ENCODE measurements at places on chromosomes 7 and 10.

DNA sequence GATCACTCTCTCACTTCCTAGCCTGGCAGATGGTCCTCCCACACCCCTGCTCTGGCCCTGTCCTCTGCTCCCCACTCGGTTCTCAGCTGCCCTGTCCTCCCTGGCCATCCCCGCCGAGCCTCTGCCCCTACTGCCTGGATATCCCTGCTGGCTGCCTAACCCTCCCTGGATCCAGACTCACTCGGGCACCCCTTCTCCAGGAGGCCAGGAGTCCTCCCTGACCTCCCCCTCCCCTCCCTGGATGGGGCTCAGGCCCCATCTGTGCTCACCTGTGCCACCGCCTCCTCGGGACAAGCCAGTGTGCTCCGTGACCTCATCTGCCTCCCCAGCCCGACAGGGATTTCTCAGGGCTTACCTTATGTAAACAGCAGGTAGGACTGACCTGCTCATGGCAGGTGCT lies 406.1 kb downstream of the TCERG1L start:
- DNase-seq = no peak

- no peak for DNase-seq
Measured at GRCh38 chr10:107894516-107894915, 730.0 kb upstream of the SORCS1 start.

DNA sequence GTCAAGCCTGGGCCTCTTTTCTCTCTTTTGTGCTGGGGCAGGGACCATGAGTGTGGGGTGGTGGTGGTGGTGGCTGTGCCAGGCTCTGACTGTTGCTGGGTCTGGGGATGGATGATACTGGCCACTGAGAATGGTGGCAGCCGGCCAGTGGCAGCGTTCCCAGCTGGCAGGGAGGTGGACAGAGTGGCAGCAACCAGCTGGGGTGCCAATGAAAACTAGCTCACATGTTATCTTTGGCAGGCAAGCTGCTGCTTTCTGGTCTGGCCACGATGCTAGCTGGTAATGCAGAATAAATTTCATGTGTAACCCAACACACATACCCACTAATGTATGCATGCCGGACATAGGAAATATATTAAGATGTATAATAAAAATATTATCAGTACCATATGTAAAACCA lies 95.0 kb upstream of the SLC26A5 start:
- DNase-seq = no peak

DNA sequence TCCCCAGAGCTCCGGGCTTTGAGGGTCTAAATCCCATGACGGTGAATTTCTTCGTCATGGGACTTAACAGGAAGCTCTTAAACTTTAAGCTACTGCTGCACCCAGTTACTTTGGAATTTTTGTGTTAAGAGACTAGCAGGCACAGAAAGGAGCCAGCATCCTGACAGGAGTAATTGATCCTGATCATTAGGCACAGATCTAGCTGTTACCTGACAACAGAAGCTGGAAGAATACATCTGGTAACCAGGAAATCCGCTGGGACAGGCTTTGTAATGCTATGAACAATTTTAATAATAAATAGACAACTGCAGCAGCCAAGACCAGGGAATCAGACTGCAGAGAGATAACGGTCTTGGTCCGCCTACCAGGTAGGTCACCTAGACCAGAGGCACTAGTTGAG lies 210.9 kb downstream of the DGKI start:
- no peak for DNase-seq

DNA sequence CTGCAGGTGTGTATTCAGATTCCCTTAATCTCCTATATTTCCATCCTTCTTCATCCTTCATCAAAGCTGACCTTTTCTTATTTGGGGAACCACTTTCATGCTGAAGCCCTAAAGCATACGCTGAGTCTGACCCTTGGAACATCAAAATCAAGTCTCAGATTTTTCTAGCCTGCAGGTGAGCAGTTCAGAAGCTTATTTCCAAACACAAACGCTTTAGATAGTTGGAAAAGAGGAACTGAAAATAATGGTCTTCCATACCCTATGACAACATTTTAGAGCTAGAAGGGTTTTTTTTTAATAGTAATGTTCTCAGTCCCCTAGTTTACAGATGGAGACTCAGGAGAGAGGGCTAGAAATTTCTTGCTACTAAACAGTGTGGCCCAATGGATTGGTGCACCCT lies 1.6 kb upstream of the AGK start:
- DNase-seq = no peak

- DNase-seq = no peak
Measured at GRCh38 chr7:115965236-115965635, 65.3 kb downstream of the TFEC start.

DNA sequence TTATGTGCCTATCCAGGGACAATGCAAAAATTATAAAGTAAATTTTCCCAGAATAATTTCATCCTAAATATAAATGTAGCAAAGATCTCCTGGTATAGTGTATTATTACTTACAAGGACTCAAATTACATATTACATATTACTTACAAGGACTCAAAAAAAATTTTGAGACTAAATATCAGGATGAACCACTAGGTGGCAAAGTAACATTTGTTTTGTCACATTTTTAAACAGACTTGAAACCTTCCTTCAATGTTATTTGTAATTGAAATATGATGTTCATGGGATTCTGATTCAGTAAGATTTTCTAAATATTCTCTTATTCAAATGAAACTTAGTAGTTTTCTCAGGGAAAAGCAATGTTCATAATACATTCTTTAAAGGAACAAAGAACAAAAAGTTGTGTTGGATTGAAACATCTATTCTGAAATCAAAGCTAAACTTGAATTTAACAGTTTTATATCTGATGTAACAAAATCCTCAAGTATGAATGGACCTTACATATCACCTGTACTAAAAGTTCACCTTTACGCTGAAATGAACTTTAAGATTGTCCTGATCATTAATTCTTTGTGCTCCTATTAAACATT lies 74.3 kb upstream of the GNAI1 start:
- DNase-seq = peak; percentile 42

DNA sequence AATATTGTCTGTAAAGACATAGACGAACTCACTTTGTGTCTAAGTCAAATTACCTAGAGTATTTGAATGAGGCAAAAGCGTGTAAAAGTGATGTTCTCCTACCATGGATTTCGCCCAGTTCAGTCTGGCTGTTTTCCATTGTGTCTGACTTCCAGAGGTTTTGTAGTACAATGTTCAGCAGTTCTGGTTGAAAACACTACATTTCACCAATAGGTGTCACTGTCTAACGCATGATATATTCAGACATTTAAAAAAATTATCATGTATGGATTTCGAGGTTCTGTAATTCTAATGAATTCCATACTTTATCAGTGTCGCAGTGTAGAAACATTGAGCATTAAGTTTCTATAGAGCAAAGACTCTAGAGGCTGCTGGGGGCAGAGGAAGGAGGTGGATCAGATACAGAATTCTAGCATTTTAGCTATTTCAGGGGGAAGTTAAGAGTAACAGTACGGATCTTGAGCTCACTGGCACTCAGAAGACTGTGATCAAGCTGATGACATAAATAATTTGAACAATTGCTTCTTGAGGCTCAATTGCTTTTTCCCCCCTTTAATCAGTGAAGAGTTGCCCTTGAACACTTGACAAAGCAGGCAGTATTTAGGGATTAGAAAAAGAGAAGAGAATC lies 196.9 kb upstream of the RHOBTB1 start:
- DNase-seq = peak; percentile 24

- DNase-seq = no peak
Measured at GRCh38 chr10:74882831-74883230, 56.4 kb downstream of the KAT6B start.

GRCh38 chr7:82507365-82507975 lies 63.9 kb upstream of the CACNA2D1 start:
- DNase-seq = peak; percentile 49

GRCh38 chr10:62457598-62457997 lies 83.4 kb downstream of the ZNF365 start:
- DNase-seq = no peak

GRCh38 chr7:117769085-117769484 lies 104.2 kb downstream of the CTTNBP2 start:
- no peak for DNase-seq

DNA sequence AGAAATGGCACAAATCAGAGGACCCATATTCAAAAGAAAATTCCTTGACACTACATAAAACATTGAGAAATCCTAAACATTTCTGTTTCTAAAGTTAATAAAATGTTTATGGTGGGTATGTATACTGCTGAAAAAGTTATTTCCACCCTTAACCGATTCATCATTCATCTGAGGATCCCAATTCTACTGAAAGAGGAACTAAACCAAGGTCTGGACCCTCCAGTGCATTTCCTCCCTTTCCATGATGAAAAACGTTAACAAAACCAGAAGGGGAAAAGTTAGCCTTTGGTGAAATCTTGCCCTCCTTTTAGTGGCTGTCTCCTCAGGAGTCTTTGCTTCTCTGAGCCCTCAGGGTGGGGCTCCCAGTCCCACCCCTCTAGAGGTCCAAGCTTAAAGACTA lies 144.5 kb upstream of the ASAH2 start:
- no peak for DNase-seq

DNA sequence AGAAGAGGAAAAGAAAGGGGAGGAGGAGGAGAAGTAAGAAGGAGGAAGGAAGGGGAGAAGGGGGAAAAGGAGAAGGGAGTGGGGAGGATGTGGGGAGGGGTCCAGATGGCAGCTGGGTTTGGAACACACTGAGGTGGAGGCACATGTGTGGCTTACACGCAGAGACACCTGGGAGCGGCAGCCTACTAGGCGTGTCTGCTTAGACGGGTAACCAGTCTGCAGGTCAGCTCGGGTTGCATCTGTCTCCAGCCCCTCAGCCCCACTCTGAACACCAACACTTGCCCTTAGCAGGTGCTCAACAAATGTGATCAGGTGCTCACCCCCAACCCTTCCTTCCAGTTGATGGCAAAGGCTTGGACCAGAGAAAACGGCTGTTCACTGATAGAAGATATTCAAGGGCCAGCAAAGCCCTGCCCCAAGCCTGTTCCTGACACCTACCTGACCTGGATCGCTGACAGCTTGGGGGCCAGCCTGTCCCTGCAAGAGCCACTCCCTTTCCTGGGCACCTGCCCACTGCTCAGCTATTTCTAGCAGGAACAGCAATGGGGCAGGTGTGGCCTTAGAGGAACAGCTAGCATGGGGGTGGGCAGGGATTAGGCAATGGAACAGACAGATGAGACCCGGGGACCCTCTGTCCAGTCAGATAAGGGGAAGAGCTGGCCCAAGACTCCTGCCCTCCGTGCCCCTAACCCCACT lies 70.5 kb downstream of the SH3PXD2A start:
- no peak for DNase-seq

DNA sequence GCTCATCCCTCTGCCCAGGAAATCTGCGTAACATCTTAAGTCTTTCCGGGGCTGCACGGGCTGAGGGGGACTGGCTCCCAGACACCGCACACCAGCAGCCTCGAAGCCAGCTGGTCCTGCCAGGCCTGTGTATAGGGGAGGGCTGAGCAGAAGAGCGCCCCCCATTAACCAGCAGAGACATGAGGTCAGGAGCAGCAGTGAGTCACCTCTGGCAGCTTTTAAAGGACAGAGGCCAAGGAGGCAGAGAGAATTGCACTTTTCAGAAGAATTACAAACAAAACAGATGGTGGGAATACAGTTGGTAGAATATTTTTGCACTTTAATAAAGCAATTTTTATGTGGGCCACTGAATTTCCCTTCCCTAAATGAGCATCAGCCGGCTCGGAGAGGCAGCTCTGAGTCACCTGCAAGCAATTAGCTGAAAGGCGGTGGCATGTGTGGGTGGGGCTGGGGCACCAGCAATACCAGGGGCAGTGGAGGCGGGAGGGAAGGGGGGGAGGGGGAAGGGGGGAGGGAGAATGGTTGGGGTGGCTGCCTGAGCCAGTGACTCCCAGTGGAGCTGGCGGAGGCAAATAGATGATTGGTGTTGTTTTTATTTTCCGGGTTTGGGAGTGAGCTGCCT lies 39.1 kb downstream of the GOLGA7B start:
- DNase-seq = no peak

- DNase-seq = no peak
Measured at GRCh38 chr10:49606981-49607535, 3.1 kb upstream of the SLC18A3 start.

DNA sequence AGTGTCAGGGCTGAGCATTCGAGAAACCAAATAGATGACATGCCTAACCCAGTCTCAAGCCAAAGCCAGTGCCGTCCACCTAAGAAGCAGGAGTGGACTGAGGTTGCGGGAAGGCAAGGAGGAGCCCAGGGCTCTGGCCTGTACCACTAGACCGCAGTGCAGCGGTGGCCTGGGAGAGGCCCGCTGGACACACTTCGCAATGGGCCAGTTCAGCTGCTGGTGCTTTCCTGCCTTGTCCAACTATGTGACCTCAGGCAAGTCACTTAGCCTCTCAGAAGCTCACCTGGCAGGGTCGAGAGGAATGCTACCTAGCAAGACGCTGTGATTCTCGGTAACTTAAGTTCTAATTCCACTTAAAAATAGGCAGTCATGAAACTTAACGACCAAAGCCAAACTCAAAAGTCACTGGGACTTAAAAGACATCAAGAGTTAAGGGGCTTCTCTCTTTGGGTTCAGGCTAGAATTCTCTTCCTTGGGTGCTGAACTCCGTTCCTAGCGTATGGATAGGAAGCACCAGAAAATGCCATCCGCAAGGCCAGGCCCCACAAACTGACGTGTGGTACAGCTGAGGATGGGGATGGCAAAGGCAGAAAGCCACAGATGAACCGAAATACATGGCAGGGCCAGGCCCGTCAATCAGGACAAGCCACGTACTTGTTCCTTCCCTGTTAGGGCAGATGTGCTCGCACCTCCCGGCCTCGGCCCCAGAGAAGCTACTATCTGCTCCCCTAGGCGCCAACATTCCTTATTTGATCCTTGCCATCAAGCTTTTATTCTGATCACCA lies 34.2 kb downstream of the CTBP2 start:
- DNase-seq = no peak

GRCh38 chr10:48649349-48649944 lies 35.2 kb upstream of the WDFY4 start:
- DNase-seq = no peak

DNA sequence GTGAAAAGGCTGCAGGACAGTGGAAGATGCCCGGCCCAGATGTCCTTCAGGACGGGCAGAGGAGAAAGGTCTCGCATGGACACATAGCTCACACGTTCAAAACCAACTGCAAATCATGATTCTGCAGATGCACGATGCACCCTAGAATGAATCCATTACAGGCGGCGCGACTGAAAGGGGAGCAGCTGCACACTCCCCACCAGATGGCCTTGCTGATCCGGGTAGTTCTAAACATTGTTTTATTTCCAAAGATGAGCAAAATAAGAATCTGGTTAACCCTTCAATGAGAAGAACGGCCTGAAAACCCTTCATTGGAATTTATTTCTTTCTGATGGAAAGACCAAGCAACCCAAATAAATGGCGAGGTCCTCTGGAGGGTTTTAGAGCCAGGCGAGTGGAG lies 33.8 kb downstream of the CHST15 start:
- no peak for DNase-seq

DNA sequence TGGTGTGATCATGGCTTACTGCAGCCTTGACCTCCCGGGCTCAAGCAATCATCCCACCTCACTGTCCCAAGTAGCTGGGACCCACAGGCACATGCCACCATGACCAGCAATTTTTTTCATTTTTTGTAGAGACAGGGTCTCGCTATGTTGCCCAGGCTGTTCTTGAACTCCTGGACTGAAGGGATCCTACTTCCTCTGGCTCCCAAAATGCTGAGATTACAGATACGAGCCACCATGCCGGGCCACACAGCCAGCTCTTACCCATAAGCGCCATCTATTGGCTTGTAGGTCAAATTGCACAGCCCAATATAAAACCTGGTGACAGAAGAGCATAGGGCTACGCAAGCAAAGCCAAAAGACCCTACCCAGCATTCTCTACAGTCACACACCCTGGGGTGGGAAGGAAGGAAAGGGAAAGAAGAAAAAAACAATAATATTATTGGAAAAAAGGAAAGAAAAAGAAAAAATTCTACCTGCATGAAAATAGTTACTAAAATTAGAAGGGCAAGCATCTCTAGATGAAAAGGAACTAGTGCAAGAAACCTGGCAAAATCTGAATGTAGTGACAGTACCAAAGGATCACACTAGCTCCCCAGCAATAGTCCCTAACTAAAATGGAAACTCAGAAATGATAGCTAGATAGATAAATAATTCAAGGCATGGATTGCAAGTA lies 29.4 kb upstream of the AMPH start:
- peak; percentile 56 for DNase-seq

Data from NCI-H2081 treated with DMSO at 0.1 percent for 48 hours (cell line).